ENCODE measurements at places on chromosomes 16 and 17.

GRCh38 chr17:2929881-2930533 lies 133.4 kb downstream of the OR1D5 start:
- no peak for DNase-seq

DNA sequence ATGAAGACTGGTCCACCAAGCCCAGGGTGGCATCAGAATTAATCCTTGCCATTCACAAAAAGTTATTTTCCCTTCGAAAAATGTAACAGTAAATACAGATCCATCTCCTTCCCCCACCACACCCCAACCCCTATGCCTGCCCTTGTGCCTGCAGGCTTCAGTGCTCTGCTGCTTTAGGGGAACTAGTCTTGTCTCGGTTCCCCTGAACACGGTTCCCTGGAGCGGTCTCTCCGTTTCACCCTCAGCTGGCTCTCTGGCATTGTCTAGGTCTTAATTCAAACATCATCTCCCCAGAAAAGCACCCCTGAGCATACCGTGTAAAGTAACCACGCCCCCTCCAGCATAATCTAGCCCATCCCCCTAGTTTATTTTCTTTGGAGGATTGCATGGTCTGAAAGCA lies 25.8 kb downstream of the EMP2 start:
- DNase-seq, result no peak

- DNase-seq, result no peak
Observed at GRCh38 chr16:88856122-88856827, 472 bp downstream of the GALNS start.

DNA sequence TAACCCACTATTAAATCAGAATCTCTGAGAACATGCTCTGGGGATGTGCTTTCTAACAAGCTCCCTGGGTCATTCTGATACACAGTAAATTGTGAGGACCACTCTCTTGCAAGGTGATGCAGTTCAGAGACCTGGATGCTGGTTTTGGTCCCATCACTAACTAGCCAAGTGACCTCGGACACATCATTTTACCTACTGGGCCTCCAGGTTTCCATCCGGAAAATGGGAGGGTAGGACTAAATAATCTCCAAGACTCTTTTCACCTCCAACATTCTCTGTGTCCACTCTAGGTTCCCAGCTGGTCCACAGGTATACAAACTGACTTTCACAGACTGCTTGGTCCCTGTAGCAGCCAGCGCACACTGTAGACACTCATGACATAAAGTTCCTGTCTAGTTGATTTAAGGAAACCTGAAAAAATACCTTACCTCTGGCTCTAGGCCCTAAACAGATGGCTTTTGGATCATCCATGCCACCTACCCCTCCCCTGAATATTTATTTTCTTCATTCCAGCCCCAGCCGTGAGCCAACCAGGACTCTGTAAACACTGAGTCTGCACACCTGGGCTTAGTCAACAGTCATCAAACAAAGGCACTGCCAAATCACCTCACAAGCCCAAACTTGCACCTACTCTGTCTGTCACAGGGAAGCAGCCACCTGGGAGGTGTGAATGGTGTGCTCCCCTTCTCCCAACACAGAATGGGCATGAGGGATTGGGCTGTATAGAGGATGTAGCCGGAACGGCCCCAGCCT lies 51.3 kb upstream of the MRPS23 start:
- DNase-seq, result no peak

DNA sequence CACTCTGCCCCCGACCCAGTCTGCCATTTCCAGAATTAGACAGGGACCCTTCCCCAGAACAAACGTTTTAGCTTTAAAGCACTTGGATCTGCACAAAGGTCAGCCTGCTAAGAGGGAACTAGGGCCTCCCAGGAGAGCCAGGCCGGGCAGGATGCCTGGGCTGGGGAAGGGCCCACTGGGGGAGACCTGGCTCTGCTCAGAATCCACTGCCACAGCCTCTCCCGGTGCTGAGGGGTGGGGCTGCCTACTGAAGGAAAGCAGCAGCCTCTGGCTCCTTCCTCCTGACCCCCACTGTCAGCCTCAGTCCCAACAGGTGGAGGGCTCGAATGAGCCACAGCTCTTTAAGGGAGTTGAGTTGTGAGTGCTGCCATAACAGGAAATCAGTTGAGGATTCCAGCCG lies 1.7 kb downstream of the YBX2 start:
- no peak for DNase-seq

DNA sequence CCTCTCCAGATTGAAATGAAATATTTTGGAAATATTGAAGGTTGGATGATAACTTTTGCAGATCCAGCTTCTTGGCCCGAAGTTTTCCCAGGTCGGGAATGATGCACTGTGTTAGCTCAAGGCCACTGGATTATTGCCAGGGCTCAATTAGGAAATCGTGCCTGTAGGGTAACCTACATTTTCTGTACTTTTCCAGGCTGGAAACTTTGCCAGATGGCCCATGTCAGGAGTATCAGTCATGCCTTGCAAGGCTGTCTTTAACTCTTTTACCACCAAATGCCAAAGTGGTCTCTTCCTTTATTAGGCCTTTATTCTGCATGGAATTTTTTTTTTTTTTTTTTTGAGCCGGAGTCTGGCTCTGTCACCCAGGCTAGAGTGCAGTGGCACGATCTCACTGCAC lies 8.9 kb upstream of the SEC14L1 start:
- DNase-seq, result no peak

DNA sequence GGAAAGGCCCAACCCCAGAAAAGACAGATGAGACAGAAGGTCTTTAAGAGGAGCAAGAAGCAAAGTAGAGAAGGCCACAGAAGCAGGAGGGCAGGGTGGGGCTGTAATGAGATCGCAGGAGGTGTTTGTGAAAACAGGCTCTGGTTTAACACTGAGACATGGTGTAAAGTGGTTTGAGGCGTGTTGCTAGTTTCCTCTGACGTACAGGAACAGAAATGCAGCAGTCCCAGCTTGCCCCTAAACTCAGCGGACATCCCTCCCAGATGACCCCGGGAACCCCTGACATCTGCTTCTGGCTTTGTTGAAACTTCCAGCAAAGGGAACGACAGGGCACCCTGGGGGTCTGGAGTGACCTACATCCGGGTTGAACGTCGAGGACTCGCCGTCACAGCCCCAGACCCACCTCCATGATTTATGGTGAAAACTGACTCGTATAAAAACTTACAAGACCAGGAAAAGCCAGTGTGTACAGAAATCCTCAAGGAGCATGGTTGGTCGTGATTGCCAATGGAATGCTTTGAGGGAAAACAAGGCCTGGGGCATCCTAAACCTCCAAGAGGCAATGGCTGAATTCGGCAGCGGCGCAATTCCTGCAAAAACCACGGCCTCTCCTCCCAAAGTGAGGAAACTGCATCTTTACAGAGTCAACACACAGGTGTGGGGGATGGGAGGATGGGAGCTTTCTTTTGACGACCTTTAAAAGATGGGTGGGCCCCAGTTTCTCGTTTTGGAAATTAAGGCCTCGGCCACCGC lies 25.8 kb downstream of the LITAF start:
- DNase-seq, result peak; percentile 48

DNA sequence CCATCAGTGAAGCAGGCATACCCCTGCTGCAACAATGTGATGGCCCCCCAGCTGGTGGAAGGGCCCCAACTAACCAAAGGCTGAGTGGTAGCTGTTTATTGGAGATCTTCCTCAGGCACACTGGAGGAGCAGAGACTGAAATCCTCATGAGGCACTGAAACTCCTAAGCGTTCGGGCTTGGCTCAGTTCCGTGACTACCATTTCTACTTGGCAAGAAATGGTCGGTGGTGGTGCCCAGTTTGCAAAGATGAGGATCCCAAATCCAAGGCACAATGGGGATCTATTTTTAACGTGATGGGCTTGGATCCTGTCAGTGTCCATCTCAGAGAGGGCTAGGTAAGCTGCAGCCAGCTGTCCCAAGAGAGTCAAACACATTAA lies 82.8 kb downstream of the TNFRSF13B start:
- no peak for DNase-seq

DNA sequence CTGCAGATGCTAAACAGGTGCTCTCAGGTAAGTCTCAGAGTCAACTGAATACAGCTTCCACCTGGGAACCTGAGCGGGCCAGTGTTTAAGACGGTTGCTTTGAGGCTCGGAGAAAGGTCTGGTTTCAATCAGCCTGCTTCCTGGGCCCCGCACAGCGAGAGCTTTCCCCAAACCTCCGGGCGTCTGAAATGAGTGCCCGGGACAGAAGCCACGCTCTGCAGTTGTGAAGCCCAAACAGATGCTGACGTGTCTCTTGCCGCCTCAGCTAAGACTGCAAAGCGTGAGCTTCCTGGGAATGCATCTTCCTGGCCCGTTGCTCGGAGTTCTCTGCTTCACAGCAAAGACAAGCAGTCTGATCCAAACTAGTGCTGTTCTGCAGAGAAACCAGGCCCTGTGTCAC lies 36.7 kb downstream of the PLXDC1 start:
- DNase-seq, result no peak

- no peak for DNase-seq
Observed at GRCh38 chr17:74964988-74965622, 7.5 kb downstream of the HID1 start.

DNA sequence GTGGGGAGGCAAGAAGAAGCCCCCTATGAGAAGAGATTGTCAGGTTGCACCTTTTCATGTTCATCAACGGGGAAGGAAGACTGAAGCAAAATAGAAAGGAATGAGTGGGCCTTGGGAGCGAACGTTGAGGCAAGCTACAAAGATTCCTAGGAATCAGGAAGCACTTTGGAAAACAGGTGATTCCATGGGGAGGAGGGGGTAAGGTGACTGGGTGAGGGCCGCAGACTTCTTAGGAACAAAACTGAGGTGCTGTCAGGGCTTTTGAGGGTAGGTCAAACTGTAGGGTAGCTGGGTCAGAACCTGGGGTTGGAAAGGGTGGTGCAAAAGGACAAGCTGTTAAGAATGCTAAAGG lies 528 bp downstream of the ITFG1 start:
- DNase-seq, result no peak

- DNase-seq, result no peak
Observed at GRCh38 chr17:31787857-31788570, 71.0 kb downstream of the COPRS start.

DNA sequence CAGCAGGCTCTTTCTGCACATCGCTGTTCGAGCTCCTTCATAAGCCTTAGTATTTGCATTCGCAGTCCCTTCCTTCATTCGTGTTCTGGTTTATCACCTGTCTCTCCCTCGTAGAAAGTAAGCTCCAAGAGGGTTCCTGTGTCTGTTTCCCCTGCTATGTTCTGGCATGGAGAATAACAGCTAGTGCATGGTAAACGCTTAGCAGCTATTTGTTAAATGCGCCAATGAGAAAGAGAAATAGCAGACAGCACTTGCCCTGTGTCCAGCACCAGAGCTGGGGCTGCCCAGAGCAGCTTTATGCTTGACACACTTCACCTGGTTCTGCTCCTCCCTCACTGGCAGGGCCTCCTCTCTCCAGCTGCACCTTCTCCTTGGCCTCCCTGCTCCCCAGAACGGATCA lies 5.5 kb downstream of the ZNF688 start:
- no peak for DNase-seq

- no peak for DNase-seq
Observed at GRCh38 chr16:14042706-14043105, 28.4 kb upstream of the MRTFB start.

DNA sequence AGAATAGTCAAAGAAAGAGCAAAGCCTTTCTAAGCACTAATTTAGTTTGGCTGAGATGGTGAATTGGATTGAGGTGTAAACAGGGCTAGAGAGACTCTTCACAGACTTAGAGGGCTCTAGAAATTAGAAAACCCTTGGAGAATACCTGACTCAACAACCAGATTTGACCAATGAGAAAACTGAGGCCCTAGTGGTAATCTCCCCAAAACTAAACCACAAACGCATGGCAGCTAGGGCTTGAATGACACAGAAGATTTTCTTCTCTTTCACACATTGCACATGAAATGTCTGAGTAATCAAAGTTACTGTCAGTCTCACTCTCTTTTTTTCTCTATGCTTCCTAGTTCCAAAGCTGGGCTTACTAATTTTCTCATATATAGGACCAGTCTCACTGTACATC lies 314.5 kb upstream of the KCNJ16 start:
- no peak for DNase-seq

DNA sequence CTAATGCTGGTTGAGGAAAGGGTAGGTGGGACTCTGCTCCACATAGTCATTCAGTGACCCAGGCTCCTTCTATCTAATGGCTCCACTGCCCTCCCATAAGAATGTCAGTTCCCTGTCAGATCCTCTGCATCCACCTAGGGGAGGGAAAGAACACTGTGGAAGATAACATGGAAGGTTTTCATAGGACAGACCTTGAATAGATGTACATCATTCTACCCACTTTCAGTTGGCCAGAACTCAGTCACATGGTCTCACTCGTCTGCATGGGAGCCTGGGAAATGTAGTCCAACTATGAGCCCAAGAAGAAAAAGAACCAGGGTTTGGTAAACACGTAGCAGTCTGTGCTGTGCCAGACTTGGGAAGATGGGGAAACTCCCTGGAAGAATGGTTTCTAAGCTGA lies 27.1 kb upstream of the SCNN1B start:
- DNase-seq, result no peak

- DNase-seq, result no peak
Observed at GRCh38 chr17:802481-802880, 20.3 kb downstream of the MRM3 start.

- DNase-seq, result no peak
Observed at GRCh38 chr16:80347900-80348299, 192.9 kb upstream of the DYNLRB2 start.

DNA sequence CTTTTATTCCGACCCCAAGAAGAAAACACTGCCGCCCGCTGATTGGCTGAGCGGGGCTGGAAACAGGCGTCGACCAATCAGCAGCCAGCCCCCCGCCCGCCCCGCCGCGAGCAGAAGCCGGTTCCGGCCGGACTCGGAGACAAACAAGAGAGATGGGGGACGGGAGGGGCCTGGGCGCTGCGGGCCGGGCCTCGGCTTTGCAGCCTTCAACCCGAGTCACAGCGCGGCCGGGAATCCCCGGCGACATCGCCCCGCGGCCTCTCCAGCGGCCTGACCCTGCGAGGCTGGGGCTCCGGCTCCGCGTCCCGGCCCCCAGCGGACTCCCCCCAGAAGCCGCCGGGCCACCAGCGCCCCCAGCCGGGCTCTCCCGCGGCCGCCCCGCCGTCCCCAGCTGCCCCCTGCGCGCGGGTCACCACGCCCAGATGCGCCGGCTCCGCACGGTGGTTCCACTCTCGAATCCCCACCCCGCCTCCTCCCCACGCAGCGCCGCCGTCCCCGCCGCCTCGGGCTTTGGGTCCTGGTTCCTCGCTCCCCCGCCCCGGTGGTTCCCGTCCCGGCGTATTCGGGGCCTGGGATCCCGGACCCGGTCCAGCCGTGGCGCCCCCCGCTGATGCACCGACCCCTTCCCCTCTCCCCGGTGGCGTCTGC lies 346 bp upstream of the SLC43A2 start:
- DNase-seq, result peak; percentile 84

- DNase-seq, result no peak
Observed at GRCh38 chr16:58815181-58815888, 81.2 kb upstream of the GOT2 start.

DNA sequence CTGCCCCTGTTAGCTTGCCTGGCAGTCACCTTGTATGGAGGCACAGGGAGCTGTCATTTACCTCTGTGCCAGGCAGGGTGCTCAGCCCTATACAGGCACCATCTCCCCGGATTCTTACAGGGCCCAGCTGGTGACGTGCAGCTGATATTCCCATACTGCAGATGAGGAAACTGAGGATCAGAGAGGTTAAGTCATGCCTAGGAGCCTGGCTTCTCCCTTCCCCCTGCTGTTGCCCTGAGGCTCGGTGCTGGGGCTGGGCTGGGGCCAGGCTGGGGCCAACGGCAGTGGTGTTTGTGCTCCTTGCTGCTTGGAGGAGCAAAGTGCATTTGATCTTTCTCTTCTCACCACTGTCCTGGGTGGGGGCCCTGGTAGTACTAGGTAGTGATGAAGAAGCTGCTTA lies 54.7 kb upstream of the IL34 start:
- DNase-seq, result no peak

GRCh38 chr17:50944054-50944901 lies 78.1 kb upstream of the TOB1 start:
- DNase-seq, result peak; percentile 43

- no peak for DNase-seq
Observed at GRCh38 chr17:75540923-75541503, 15.5 kb downstream of the LLGL2 start.

Data from stimulated activated CD8-positive, alpha-beta memory T cell treated with anti-CD3 and anti-CD28 coated beads, Interleukin-2, amount 100 ng/mL, for 1 hour (primary cell).